ENCODE measurements at places on chromosomes 3 and 15.

DNA sequence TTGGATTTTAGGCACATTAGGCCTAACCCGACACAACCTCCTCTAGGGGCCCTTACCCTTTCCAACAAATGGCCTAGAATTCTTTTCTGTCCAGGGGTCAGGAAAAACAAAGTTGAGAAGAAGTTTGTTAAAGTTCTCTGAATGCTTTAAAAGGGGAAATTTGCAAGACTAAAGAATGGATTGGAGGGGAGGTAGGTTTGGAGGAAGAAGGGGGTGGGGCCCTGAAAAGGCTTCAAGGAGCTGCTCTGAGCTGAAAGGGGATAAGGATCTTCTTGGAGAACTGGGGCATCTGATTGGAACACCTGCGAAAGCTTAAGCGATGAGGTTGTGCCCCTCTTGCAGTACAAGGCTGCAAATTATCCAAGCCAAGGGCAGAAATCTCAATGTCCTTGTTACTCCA, 3.9 kb upstream of the SENP2 start:
- no peak for DNase-seq

- no peak for DNase-seq
Measured at GRCh38 chr3:82229397-82229796, 468.0 kb upstream of the GBE1 start.

DNA sequence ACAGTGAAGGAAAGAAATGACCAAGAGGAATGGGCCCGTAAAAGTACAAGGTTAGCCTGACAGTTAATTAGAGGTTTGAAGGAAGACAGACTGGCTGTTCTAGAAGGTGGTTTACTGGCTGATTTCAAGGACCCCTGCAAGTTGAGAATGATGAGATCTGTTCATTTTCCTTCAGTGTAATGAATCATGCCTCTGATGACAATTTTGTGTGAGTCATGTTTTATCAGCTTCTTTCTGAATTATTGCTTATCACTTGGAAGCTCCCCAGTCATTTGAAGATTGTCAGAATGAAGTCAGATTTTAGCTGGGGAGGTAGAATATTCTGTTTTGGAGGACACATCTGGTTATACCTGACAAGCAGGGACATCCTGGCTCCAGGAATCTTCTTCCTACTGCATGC, 50.6 kb downstream of the DRD3 start:
- no peak for DNase-seq

DNA sequence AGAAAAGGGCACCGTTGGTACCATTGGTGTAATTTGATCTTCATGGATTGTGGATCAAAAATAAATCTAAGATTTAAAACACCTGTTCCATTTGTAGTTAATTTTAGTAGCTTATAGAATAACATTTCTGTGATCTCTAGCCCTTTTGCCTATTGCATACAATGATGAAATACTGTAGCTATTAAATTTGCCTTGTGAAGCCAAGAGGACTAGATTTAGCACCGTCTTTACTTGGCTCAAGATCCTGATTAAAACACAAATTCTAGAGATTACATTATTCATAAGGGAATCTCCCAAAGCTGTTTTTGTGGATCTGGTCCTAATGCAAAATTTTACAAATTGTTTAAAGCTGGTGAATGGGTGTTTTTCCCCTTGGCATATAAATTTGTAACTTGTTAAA, 8.2 kb downstream of the TBC1D23 start:
- no peak for DNase-seq

DNA sequence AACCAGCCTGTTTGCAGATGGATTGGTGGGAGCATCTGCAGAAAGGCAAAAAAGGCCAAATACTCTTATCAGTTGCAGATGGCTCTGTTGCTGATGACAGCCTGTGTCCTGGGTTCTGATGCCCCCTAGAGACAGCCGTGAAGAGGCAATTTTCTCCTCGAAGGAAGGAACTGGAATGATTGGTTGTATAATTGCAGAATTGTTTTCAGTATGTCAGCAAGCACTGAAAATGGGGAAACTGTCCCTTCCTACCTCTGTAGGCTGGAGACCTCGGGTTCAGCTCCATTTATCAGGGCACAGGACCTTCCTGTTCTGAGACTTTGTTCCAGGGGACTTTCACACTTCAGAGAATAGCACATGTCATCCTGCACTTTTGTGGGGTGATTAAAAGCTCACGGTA, 103.0 kb downstream of the PGPEP1L start:
- no peak for DNase-seq

GRCh38 chr3:72395776-72396311, 452.4 kb downstream of the SHQ1 start:
- no peak for DNase-seq

- DNase-seq, result no peak
Measured at GRCh38 chr3:23170291-23170690, 32.8 kb upstream of the UBE2E2 start.

- no peak for DNase-seq
Measured at GRCh38 chr3:64878362-64878761, 190.6 kb upstream of the ADAMTS9 start.

DNA sequence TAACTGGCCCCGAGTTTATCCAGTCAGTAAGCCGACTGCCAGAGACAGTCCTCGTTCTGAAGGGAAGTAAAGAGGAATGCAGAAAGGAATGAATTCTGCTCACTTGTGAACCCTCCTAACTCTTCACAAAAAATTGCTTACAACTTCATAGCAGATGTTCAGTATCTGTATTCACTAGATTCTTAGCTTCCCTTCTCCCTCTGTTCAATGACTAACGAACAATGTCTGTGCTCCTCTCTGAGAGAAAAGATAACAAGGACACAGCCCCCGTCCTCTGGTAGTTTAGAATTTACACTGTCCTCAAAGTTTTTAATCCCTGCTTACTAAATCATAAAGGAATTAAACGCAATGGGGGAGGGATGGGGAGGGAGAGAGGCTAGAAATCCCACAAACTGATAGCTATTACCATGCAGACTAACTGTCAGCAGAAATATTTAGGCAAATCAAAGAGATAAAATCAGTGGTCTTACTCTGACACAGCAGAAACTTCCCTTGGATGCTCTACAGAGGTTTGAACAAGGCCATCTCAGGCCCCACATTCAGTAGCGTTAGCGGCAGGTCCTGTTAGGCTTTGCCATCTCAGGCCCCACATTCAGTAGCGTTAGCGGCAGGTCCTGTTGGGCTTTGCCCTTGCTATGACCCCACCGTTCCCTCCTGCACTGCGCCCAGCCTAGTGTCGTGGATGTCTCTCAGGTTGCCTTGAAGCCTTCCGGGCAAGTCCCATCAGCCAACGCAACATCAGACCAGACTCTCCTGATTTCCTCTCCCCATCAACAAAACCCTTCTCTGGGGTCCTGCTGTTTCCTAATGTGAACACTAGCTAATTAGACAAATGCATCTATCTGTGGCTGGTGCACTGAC, 23.4 kb downstream of the NRROS start:
- DNase-seq, result no peak

GRCh38 chr3:54859184-54859583, 68.7 kb downstream of the LRTM1 start:
- DNase-seq, result no peak
